ENCODE measurements at places on chromosomes 2 and 18.

GRCh38 chr18:8847066-8847755 lies 141.9 kb downstream of the MTCL1 start:
- DNase-seq, result no peak

GRCh38 chr2:218393750-218394290 lies 5.8 kb upstream of the CTDSP1 start:
- no peak for DNase-seq

GRCh38 chr2:159614534-159615366 lies 1.6 kb downstream of the BAZ2B start:
- DNase-seq, result no peak

GRCh38 chr2:74778381-74779264 lies 55.3 kb upstream of the HK2 start:
- DNase-seq, result no peak

DNA sequence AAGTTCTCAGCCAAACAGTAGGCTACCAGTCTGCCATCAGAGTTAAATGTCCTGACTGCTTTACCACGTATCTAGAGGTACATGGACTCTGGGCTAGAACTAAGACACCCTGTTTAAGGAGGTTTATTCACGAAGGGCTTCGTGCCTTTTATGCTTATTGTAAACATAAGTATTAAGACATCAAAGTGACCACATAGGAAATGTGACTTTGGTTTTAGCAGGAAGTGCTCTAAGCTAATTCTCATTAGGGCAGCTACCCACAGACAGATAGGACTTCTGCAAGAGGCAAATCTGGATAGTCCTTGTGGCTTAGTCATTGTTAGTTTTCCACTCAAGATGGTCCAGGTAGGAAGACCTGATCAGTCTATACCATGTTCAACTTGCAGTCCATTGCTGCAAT lies 233.3 kb upstream of the MGAT5 start:
- DNase-seq, result no peak

GRCh38 chr2:99816908-99817307 lies 325.5 kb downstream of the AFF3 start:
- no peak for DNase-seq

DNA sequence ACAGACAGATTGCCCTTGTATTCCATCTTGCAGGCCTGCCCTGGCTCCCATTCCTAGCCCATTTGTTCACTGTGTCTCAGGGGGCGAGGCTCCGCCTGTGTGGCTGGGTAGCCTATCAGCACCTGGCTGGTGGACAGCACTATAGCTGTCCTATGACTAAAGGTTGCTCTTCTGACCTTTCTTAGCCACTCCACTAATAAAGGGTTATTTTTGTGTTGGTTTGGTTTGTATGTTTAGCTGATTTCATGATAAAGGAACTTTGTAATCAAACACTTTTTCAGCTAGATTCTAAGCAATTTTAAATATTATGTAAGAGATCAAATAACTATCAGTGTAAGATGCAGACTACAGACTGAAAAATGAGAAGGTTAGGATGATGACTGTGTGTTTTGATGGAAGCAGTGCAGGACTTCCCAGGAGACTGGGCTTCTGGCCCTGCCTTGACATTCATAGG lies 72.2 kb downstream of the CRIM1 start:
- DNase-seq, result no peak

- no peak for DNase-seq
Observed at GRCh38 chr2:223936862-223937326, 8.2 kb downstream of the WDFY1 start.

GRCh38 chr2:56918790-56919189 lies 735.0 kb downstream of the CCDC85A start:
- DNase-seq, result no peak

DNA sequence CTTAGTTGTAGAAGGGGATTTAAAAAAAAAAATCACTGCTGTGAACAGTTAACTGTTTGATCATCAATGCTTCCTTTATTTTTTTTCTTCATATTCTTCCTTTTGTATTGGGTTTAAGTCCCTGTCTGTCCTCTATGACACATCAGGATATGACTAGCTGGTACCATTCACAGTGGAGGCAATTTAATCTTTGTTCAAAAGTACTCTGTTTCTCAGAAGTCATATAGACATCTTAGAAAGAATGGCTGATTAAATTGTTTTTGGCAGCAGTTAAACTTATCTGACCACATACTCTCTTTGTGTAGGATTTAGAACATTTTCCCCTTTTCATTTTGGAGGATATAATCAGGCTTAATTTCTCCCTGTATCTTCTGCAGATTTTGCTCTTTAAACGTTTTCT lies 807.8 kb upstream of the CDH2 start:
- no peak for DNase-seq

DNA sequence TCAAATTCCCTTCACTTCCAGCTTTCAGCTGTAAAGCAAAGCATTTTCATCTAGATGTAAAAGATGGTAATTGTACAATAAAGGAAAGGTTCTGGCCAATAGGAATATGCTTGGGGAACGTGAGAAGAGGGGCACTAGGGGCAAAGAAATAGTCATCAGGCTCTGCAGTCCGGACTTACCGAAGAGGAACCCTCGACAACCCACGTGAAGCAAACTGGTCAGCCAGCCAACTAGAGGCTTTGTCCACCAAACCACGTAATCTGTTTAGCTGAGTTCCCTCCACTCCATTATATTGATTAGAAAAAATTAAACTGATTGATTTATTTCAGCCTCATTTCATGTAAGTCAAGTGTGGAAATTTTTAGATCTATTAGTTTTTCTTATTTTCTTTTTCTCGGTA lies 300.4 kb upstream of the FANCL start:
- no peak for DNase-seq

DNA sequence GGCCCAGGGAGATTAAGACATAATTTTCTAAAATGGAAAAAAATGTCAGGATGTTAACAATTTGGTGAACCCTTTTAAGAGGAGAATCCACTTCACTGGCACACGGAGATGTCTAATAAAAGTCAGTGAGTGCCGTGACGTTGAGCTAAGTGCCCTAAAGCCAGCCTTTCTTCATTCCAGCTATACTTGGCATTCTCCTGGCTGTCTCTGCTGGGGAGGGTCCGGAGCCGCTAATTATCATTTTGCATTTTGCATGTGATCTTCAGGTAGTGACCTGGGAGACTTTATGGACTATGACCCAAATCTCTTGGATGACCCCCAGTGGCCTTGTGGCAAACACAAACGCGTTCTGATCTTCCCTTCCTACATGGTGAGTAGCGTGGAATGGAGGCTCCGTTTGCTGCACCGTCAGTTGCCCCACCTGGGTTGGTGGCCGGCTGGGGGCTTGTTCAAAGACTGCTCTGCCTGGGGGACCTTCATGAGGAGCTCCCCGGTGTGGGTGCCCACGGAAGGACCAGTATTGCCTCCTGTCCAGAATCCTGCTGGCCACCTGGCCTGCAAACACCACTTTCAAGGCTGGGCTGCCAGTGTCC lies 101.7 kb downstream of the CABLES1 start:
- DNase-seq, result no peak

GRCh38 chr2:7497178-7497577 lies 580.0 kb downstream of the RNF144A start:
- DNase-seq, result no peak

DNA sequence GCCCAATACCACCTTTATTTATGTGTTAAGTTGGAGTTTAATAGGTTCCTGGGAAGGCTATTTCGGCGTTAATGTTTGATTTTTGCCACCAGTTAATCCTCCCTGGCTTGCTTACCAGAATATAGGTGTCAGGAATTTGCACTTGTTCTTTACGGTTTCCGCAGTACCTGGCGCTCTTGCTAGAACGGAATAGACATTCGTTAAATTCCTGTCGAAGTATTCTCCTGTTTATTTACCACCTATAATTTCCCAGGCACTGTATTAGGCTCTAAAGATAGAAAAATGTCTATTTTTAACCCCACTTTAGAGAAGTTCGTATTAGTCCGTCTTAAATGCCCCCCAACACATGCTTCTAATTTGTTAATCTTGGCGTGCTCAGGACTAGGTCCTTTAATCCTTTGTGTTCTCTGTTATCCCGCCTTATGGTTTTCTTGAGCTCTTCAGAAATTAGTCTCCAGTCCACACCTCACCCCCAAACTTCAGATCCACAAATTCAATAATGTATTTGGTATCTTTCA lies 575 bp downstream of the CCDC150 start:
- no peak for DNase-seq

- no peak for DNase-seq
Observed at GRCh38 chr2:72914206-72914559, 3.1 kb upstream of the EMX1 start.

GRCh38 chr2:204743393-204743960 lies 198.2 kb downstream of the PARD3B start:
- no peak for DNase-seq

DNA sequence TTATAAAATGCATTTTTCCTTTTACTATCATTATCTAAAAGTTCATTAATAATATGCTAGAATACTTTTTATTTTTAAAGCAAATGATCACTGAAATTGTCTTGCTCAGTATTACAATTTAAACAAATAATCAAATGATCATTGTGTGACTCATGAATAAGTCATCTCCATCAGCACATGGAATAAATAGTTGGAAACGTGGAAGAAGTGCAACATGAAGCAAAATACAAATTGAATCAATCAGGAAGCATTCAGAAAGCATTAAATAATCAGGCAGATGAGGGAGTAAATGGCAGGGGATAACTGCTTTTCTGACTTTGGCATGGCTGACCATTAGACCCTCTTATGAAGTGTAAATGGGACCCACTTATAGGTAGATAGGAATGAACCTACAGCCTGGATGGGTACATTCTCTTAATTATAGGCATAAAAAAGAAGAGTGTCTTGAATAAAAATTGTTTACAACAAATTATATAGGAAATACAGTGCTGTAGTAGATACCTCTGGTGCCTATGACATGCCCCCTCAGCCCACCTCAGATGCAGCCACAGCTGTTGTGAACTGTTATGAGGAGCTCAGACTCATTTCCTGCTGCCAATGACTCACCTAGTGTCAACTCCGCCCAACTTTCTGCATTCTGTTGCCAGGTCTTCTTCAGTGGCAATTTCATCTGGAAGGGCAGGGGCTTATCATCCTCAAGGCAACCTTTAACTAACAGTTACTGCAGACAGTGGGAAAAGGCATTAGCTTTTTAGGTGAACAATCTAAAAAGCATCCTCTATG lies 936.0 kb downstream of the TRIB2 start:
- DNase-seq, result no peak

- no peak for DNase-seq
Observed at GRCh38 chr2:143808166-143808565, 678.9 kb downstream of the ARHGAP15 start.

DNA sequence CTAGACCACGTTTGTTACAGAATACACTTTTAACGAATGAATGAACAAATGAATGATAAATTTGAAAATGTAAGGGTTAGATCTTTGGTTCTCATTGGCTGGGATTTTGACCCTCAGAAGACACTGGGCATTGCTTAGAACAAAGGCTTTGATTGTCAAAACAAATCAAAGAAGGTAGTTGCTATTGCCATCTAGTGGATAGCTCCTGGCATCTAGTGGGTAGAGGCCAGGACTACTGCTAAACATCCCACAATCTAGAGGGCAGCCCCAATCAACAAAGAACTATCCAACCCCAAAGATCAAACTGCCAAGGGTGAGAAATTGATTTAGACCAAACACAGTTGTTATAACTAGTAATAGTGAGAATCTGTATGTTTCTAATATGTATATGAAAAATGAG lies 552.3 kb downstream of the KCNJ3 start:
- no peak for DNase-seq

- no peak for DNase-seq
Observed at GRCh38 chr18:22346401-22346952, 71.2 kb downstream of the CTAGE1 start.

DNA sequence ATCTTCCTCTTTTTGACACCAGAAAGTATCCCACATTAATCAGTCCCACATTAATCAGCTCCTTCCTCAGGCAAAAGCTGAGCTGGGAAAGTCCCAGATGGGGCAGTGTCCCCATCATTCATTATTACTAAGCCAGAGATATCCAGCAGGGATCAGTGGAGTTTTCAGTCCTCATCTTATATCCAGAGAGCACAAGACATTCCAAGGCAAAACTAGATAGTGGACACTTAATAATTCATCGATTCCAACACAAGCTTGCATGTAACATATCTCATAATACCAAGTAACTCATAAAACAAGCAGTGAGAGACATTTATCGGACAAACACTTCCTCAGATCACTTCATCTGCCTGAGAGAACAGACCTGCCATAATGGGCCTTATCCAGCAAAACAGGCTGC lies 53.1 kb downstream of the MCFD2 start:
- no peak for DNase-seq

DNA sequence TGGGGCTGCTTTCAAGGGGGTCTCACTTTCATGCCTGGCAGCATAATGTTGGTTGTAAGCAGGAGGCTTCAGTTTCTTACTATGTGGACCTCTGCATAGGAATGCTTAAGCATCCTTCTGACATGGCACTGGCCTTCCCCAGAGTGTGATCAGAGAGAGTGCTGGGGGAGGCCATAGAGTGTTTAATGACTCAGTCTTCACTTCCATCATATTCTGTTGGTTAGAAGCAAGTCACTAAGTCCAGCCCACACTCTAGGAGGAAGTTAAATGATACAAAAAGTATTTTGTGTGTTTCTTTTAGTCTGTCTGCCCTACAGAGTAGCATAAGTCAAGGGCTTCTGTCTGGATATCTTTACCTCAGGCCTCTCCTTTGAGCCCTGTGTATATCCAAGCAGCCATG lies 64.9 kb downstream of the GALNT1 start:
- DNase-seq, result no peak

DNA sequence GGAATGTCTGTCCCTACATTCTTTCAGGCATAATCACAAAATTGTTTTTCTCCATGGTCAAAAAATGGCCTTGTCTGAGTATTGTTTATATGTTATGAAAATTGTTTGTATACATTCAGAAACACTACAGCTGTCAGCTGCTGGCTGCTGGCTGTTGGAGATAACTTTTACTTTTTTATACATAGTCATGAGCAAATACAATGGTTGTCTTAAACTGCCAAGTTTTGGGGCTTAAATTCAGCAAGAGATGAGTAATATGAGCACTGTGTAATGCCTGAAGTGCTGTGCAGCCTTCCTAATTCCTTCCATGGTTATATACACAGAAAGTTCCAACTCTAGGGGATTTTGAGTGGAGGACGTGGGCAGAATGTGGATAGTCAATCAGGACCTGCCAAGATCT lies 168.9 kb upstream of the RMP24 start:
- DNase-seq, result no peak

DNA sequence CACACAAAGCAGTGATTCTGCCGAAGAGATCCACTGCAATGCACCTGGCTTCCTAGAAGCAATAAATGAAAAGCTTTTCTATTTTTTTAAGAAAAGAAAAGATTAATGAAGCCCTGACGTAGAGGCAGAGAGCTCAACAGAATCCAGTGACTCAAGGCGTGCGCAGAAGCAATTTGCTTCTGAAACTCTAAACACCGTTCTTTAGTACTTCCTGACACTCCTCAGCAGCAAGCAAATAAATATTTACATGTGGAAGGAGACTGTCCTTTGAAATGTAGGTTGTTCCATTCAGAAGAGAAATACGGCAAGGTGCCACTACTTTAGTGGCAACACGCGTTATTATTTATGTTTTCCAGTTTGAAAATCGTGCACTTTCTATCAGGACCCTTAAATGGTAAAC lies 126.2 kb upstream of the ZNF516 start:
- DNase-seq, result no peak

Data from stimulated activated CD8-positive, alpha-beta memory T cell treated with anti-CD3 and anti-CD28 coated beads, Interleukin-15, amount 100 ng/mL, for 24 hours (primary cell).